ENCODE measurements at places on chromosomes 4 and X. TPM values are rescaled to one million over a fixed set of nuclear protein-coding genes. Genes with fewer than 3 reads are reported as not detected.

GRCh38 chr4:4990857-4991540, 28.3 kb downstream of the CYTL1 start:
- no peak for DNase-seq

The ODAPH gene
- 0.54 TPM for total RNA-seq

GRCh38 chr4:139958739-139959098, 195.3 kb downstream of the MAML3 start:
- DNase-seq: no peak

GRCh38 chr4:116272336-116272735, 813.0 kb downstream of the TRAM1L1 start:
- no peak for DNase-seq

GRCh38 chr4:93982255-93982654, 153.7 kb downstream of the ATOH1 start:
- no peak for DNase-seq

GRCh38 chrX:7021991-7022390, 125.5 kb upstream of the STS start:
- DNase-seq: no peak

GRCh38 chr4:151854731-151855130, 93.9 kb upstream of the GATB start:
- no peak for DNase-seq

DNA sequence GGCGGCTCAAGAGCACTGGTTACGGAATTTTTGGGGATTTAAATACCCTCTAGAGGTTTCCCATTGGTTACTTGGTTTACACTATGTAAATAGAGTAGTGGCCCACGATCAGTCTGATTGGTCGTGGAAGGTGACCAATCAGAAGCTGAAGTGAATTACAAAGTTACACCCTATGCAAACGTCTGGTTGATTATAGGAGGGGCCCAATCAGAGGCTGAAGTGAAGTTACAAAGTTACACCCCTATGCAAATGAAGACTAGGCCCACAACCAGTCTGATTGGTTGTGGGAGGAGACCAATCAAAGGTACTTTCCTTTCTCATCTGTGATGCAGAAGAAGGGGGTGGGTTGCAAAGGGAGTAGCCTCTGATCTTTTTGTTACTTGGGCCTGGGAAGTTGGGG, 45.1 kb upstream of the HSD17B10 start:
- no peak for DNase-seq

The AFM gene
- not detected for total RNA-seq

DNA sequence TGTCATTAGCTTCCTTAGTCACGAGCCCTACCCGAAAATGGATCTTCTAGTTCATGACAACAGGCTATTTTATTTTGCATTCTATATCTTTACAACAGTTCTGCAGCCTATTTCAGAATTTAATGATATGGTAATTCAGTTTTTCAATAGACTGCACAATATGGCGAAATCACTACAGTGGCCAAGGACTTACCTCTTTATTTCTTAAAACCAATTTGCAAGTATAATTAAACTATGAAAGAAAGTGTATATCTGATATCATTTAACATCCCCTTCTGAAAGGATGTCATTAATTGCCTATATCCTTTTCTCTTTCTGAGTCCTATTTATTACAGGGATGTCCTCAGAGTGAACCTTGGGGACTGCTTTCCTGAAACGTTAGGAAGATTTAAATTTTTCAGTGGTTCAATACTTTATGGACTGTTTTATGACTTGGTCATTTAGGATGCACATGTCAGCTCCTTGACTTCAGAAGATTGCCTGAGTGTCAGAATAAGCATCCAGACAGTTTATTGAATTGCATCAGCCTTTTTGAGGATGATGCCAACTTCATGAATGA, 190.8 kb upstream of the GEMIN8 start:
- DNase-seq: no peak
